ENCODE measurements at places on chromosomes 6 and 20.
A peak's percentile ranks its signal among the peaks of the same experiment; 100 is the strongest.

GRCh38 chr6:148885136-148885865 is 138.5 kb downstream of the UST start:
- no peak for DNase-seq

DNA sequence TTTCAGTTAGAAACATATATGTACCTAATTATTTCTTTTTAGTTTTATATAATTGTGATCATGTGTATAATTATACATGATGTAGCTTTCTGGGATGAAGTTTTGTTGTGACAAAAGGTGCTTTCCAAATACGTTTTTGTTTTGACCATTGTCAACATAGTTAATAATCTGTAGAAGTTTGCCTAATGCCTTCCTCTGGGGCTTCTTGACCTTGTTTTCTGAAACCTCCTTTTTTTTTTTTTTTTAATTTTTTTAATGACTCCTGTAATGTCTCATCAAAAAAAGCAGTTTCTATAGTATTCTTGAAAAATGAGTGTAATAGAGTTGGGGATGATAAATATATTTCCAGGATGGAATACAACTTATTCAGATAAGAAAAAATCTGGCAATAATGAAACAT is 434.7 kb upstream of the SOX4 start:
- no peak for DNase-seq

DNA sequence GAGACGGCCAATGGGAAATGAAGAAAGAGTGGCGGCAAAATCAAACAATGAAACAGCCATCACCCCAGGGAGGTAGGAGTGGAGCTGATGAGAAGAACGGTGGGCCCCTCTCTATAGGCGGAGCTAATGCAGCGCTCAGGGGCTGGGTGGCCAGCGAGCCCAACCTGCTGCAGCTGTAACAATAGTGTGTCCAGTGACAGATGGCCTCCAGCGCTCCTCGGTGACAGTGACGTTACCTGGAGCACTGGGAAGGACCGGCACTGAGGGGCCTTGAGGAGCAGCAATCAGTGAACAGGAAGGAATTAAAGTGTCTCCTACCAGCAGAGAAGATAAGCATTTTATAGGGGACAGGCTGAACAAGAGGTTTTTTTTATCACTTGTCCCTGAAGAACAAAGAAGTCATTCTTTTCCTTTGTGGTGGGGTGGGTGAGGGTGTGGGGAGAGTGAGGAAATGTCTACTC is 81.6 kb downstream of the FOXA2 start:
- no peak for DNase-seq

DNA sequence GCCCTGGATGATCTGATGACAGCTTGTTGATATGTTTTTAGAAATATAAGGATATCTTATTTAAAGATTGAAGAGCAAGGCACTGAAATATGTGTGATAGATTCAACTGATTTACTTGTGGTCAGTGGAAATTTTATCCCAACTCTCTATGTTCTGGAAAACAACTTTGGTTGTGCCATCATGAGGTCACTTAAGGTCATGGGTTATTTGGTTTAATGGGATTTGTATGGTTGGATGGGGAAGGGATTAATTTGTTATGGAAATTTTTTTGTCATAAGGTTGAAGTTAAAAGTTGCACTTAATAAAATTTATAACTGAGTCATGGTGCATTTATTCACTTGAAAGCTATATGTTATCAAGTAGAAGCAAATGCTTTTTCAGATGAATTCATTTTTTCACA is 214.3 kb upstream of the LAMP5 start:
- no peak for DNase-seq

GRCh38 chr20:46959081-46959692 is 64.5 kb downstream of the EYA2 start:
- no peak for DNase-seq

GRCh38 chr6:45109551-45109950 is 218.6 kb upstream of the RUNX2 start:
- no peak for DNase-seq

DNA sequence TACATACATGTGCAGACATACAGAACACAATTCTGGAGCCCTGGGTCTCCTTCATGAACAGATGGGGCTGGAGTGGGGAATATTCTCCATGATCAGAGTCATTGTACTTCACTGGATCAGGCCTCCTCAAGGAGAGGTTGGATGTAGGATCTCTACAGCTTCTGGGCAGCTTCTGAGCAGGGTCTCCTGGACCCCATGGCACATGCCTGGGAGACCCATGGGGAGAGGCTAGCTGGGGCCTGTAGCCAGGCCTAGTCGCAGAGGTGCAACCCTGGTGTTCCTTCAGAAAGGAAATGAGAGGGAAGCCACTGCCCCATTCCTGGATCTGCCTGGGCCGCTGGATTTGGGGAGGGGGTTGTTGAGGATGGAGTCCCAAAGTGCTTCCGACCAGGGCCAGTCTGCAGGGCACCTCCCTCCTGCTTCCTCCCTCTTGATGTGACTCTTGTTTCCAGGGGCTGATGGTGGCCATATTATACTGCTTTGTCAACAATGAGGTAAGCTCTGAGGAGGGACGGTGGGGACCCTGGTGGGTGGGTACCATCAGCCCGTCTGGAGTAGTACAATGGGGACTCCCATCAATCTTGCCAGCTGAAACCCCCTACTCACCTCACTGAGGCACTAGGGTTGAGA is 31.8 kb downstream of the GLP1R start:
- DNase-seq, result no peak

- DNase-seq, result no peak
These were observed 112.3 kb upstream of the MARCKS start for GRCh38 chr6:113744861-113745260.

GRCh38 chr6:5541751-5542432 is 280.6 kb downstream of the FARS2 start:
- DNase-seq, result no peak

GRCh38 chr6:90214461-90214860 is 82.2 kb downstream of the BACH2 start:
- DNase-seq, result no peak

DNA sequence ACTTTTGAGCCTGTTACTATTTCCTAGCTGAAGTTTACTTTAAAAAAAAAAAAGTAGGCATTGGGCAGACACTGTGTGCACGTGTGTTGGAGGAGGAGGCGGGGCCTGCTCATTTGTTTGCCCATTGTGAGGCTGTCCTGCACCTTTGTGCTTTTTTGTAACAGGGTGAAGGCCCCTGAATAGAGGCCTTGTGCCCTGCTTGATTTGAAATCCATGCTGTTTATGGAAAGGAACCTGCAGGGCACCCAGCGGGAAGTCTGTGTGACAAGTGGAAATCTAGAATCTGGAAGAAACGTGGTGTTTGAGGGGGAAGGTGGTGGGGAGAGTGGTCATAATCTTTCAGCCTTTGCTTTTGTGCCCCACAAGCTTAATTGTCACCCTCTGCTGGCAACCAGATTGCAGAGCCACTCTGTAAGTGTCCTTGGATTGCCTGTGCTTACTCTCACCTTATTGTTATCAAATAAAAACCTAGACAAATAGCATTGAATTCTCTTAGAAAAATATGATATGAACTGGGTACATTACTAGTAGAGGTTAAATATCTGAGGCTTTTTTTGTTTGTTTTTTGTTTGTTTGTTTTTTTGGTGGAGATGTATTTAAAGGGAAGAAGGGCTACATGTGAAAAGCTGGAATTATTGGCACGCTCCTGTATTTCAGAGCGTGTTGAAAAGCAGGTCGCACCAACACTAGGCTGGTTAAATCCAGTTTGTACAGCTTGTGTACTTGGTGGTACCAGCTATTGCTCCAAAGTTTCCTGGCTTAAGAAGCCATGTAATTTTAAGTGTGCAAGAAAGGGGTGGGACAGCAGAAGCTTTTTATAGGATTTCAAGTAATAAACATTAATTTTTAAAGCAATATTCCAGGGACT is 156.3 kb downstream of the ARID1B start:
- DNase-seq, result no peak

GRCh38 chr6:26327450-26328264 is 37.3 kb upstream of the BTN3A2 start:
- peak; percentile 18 for DNase-seq

GRCh38 chr6:25793970-25794369 is 37.9 kb downstream of the SLC17A1 start:
- DNase-seq, result no peak

Measured in stimulated activated naive CD4-positive, alpha-beta T cell treated with Interleukin-2 at 50 U/mL for 16 hours (primary cell).